ENCODE measurements at places on chromosomes 1 and 21.

DNA sequence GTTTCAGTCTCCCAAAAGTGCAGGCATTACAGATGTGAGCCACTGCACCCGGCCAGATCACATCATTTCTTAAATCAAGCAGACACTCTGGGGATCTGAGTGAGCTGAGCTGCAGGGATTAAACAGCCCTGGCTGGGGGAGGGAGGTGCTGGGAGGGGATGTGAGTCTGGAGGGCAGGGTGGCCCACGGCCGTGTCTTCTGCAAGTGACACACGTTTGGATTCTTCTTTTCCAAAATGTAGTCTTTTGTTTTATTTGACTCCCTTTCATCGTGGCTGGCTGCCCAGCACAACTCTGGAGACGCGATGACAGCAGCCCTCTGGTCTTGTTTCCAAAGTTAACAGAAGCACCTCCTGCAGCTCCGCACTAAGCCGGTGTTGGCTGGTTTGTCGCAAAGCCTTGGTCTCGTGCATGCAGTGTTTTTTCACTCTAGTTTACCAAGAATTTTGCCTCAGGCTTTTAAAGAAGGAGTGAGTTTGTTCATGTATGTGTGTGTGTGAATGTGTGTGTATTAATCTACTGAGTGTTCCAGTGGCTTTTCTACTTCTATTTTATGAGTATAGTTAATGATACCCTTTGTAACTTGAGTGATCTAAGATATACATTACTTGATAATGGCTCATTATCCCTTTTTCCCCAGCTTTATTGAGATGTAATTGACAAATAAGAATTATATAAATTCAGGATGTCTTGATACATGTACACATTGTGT is 2.8 kb upstream of the KRTAP10-5 start:
- DNase-seq: peak; percentile 50

GRCh38 chr1:202836623-202837403 is 26.1 kb downstream of the PCAT6 start:
- DNase-seq: no peak

- no peak for DNase-seq
These were observed 154.6 kb downstream of the SLC30A10 start for GRCh38 chr1:219773775-219774174.

- DNase-seq: no peak
These were observed 126.1 kb downstream of the TRABD2B start for GRCh38 chr1:47870946-47871676.

GRCh38 chr1:172967936-172968335 is 82.8 kb downstream of the TNFSF18 start:
- DNase-seq: no peak

DNA sequence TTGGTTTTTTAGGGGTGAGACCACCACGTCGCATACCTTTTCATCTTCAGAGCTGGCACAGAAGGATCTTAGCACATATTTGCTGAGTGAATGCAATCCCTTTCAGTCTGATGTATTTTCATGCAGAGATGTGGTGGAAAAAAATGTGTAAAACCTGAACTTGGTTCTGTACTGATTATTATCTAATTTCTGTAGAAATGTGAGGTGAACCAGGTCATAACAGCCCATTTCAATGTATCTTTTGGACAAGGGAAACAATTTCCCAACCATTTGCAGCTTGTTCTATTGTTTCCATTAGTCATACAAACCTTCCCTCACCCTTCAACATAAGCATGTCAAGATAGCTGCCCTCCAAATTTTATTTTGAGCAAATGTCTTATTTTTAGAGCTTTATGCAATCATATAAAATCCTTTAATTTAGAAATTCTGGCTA is 46.8 kb upstream of the RUNX1 start:
- no peak for DNase-seq
